ENCODE measurements at places on chromosomes 1 and 21.
A peak's percentile ranks its signal among the peaks of the same experiment; 100 is the strongest.

DNA sequence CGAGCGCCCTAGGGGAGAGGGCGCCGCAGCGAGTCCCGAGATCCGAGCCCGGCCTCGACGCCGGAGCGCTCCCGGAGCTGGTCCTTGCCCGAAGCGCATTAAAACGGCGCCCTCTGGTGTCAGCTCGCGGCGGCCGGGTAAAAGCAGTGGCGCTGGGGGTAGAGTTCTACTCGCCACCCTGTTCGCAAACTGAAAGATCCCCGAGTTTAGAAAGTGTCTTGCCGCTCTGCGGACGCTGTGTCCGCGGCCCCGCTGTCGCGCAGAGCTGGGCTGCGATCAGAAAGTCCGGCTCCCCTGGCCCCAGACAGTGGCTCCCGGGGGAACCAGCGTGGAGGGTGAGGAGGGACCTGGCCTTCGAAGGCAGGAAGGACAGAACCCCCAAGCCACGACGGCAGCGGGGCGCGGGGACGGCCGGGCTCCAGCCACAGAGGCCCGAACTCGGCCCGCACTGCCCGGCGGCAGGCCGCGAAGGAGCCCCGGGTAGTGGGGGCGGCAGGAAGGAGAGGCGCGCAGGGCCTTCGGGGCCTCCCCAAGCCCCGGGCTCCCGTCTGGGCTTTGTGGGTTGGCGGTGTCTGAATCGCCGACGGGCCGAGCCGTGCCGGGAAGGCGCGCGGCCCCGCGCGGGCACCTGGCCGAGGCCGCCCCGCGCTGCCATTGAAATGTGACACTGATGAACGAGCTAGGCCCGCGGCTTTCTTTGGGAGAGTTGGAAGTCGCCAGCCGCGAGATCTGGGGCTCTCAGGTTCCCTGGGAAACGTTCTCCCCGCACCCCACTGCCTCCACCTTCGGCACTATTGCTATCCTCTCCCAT is 39.1 kb upstream of the NFIA start:
- DNase-seq: peak; percentile 73

DNA sequence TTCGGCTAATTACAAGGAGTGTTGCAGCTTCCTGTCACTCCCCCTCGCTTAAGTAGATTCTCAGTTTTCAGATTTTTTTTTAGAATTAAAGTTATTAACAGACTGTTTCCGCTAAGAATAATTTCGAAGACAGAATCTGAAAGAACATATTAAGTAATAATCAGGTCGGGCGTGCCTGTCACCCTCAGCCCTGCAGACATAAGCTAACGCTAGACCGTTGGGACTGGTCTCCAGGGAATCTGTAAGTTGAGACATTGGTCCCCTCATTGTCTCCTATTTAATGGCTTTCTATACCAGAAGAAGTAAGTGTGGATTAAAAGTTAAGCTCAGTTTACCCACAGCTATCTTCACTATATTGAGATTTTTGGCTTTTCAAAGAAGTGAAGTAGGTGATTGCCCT is 14.5 kb downstream of the NMNAT1 start:
- DNase-seq: no peak

DNA sequence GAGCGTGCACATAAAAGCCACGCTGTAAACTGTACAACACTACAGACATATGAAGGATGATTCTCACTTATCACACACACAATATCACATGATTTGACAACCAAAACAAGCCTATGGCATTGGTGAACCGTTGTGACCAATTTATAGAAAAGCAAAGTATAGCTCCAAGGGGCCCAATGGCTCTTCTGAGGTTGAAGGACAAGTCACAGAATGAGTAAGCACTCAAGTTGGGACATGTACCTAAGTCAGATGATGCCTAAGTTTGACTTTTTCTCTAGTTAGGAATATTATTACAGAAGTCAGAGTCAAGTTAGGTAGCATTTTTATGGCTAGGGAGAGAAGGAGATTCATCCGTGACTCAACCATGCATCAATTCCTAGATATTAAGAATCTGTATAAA is 45.7 kb downstream of the PLPP3 start:
- no peak for DNase-seq

GRCh38 chr1:200866521-200866920 is 6.3 kb upstream of the GPR25 start:
- DNase-seq: no peak

- DNase-seq: peak; percentile 34
Observed at GRCh38 chr1:160291248-160292220, 6.6 kb upstream of the PEX19 start.

DNA sequence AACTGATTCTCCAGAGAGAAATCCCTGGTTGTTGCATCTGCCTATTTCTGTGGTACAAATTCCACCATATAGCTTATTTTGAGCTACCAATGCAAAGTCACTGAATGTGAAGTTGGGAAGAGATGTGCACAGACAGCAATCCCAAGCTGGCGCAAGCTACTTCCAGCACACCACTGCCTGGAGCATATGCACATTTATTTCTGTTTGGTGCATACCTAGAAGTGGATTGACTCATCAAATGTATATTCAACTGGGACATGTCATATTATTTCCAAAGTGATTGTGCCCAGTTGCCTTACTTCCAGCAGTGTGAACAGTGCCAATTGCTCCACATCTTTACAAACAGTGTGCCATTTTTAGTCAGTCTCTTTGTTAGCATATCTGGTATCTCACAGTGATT is 58.2 kb upstream of the PLD5 start:
- no peak for DNase-seq

DNA sequence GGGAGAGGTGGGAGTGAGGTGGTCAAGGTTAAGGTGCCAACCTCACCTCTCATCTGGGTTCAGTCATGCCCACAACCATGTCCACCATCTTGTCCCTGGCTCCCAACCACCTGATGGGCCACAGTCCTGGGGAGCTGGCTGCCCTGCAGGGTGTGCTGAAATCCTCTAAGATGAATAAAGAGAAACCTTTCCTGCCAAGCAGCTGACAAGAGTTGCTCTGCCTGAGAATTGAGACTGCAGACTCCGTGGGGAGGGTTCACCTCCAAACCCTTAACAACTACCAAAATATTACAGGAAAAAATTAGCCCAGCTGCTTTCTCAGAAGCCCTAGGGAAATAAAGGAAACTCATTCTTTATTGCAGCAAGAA is 15.2 kb upstream of the FGR start:
- DNase-seq: no peak

DNA sequence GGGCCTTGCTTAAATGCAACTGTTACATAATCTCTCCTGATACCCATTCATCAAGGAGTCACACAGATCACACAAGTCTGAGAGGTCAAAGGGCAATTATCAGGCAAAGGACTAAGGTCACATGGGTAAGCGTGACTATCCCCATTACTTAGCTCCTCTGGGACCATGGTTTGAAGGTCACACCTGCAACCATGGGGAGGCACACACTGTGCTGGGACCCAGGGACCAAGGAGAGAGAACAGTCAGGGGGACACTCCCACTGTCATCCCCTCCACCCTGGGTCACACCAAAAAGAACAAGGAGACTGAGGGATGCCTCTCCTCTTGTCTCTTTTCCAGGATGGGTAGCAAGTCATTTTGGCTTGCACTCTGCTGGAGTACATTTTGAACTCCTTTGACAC is 30.9 kb upstream of the CTBS start:
- no peak for DNase-seq

- DNase-seq: no peak
Observed at GRCh38 chr1:231160895-231161666, 777 bp upstream of the TRIM67 start.

DNA sequence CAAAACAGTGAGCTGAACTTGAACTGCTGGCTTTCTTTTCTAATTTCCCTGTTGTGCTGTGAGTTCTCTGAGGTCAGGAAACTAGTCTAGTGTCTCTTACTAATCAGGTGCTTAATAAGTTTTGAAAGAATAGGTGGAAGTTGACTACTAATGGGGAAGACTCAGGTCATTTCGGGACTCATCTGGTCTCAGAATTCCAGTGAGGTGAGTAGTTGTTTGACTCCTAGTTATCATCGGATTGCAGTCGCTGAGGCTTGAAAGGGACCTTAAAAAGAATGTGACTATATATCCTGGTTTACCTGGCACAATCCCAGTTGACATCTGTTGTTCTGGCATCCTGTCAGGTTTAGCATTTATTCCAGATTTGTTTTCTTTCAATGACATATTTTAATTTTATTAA is 81.4 kb upstream of the SPAG17 start:
- no peak for DNase-seq

GRCh38 chr1:221397141-221397540 is 344.7 kb downstream of the DUSP10 start:
- DNase-seq: no peak

DNA sequence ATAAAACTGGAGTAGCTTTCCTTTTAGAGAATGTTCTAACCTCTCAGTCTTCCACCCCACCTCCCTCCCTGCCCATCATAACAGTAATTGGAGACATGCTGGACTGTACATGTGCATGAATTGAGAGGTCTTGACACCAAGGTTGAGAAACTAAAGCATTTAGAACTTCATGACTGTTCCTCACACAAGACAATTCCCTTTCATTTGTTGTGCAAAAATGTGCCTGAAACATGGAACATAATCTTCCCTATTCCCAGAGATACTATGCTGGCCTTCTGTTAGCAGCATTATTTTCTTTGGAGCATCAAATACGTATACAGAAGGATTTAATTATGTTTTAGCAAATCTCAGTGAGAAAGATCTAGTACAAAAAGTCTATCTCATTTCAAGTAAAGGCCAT is 97.5 kb upstream of the KCNE2 start:
- DNase-seq: no peak

DNA sequence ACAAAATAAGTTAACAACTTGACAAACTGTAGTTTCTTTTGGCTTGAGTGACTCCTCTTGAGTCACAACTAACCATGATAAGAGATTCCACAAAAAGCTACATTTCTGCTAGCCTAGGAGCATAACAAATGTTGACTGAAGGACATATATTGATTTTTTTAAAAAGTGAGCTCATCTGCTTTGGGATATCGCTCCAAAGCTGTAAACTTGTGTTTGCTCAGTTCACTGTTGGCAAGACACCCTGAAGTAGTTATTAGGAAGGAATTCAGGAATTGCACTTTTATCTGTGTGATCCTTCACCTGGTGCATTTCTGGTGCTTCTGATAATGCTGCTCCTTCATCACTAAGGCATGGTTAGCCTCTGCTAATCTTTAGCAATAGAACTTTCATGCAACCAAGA is 23.7 kb downstream of the RWDD3 start:
- no peak for DNase-seq

- DNase-seq: no peak
Observed at GRCh38 chr1:156493154-156493631, 7.4 kb downstream of the MEF2D start.

GRCh38 chr1:150560011-150560438 is 10.8 kb downstream of the ADAMTSL4 start:
- DNase-seq: peak; percentile 55

DNA sequence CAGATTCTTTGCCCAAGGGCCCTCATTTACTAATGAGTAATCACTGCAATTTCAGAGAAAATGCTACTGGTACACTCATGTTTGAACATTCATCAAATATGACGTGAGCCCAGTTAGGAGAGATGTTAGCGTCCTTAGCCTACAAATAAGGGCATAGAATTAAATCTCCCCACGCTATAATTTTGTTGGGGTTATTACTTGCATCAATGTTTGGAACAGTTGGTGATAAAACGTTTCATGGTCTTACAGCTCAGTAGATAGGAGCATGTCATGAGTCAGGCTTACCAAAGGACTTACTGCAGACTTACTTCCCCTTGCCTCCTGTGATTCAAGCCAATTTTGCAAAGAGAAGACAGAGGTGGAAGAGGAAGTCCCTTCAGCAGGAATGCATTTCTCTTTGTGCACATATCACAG is 304.0 kb downstream of the KIF26B start:
- no peak for DNase-seq

DNA sequence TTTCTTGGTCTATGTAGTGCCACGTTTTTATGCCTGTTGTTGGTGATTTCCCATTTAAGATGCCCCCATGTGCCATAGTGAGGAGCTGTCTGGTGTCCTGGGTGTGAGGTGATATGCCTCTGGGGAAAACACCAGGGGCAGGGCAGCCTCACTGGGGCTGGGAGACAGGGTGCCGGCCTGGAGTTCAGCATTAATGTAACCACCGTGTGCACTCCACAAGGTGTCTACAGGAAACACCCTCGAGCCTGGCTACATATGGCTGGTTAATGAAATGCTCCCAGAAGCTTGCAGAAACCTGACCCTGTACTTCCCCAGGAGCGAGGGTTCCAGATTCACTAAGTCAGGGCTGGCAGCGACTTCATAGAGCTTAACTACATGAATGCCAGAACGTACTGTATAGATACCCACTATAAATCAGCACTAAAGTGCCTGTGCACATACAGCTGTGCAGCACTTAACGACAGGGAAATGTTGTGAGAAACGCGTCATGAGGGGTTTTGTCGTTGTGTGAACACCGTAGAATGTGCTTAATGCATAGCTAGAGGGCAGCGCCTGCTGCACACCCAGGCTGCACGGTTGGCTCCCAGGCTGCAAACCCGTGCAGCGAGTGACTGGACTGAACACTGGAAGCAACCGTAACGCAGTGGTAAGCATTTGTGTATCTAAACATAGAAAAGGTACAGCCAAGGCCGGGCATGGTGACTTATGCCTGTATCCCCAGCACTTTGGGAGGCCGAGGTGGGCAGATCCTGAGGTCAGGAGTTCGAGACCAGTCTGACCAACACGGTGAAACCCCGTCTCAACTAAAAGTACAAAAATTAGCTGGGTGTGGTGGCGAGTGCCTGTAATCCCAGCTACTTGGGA is 10.4 kb downstream of the TFF2 start:
- no peak for DNase-seq
